Hematopoietic multipotent progenitor cell treated with erythropoietin and hydrocortisone succinate and interleukin-3 and kit ligand, for 4 days (in vitro differentiated cells): ENCODE measurements at places on chromosomes 11 and 22.

- peak; percentile 60 for DNase-seq
Measured at GRCh38 chr11:10450462-10451425, 4.3 kb upstream of the AMPD3 start.

GRCh38 chr11:129278586-129279319, 86.6 kb upstream of the ARHGAP32 start:
- DNase-seq = peak; percentile 41

DNA sequence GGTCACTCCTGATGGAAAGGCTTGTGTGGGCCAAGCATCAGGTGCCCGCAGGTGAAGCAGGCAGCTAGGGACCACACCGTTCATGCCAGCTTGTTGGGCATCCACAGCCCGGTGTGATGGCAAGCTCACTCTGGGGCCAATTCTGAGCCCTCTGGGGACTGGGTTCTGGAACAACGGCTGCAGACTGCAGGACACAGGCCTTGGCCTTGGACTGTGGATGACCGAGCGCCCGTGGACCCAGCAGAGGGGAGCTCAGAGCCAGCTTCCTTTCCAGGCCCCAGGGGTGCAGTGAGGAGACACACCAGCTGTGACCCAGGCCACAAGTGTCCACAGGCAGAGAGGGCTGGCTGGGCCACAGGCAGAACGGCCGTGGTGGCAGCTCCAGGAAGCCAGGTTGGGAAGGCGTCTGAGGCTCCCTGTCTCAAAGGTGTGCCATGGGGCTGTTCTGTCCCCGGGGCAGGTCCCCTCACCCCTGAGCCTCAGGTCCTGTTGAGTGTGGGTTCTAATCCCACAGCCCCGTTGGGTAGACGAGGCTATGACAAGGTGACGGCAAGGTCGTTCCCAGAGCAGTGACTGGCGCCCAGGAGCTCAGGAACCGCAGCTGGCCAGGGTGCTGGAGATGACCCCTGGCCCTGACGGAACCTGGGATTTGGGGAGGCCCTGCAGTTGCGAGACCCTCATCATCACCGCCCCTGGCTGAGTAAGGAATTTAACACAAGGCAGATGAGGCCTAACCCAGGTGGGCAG, 1079.4 kb downstream of the BRD1 start:
- no peak for DNase-seq

DNA sequence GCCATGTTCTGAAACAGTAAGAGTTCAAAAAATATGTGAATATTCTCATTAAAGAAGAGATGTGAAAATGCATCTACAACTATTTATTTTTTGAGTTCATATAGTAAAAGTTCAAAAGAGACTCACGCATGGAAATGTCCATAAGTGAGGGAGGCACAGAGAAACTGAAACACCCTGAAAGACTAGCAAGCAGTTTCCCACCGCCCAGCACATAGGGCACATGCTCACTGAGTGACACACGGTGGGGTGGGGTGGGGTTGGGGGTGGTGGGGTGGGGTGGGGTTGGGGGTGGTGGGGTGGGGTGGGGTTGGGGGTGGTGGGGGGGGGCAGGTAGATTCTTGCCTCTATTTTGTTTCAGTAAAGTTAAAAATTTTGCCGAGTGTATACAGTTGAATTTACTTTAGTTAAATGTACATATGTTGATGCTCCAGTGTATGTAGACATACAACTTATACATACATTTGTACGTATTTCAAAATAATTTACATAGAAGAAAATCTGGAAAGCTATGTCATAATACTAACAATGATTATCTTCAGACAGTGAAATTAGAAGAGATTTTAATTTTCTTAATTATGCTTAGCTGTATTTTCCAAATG, 6.3 kb downstream of the CCDC34 start:
- no peak for DNase-seq

DNA sequence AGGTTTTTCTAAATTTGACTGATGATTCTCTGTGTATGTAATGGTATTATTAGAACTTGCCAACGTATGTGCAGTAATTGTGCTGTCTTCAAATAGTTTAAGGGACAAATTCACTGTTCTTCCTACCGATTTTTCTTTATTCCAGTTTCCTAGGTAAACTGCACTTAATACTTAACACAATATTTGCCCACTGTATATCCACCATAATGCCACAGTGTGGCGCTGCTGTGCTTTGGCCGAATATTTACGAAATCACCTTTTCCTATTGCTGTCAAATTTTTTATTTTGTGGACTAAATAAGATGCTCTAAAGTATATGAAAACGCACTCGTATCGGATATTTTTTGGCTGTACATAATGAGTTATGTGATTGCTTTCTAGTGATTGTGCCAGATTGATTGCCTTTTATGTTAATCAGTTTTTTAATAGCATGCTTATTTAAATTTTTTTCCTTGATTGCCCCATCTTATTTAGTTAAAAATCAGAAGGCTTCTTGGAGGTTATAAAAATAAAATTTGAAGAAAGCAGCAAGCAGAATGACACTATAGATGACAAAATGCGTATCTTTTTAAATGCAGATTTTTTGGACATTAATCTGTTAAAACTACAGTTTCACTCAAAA, 10.5 kb downstream of the AASDHPPT start:
- DNase-seq = peak; percentile 77

DNA sequence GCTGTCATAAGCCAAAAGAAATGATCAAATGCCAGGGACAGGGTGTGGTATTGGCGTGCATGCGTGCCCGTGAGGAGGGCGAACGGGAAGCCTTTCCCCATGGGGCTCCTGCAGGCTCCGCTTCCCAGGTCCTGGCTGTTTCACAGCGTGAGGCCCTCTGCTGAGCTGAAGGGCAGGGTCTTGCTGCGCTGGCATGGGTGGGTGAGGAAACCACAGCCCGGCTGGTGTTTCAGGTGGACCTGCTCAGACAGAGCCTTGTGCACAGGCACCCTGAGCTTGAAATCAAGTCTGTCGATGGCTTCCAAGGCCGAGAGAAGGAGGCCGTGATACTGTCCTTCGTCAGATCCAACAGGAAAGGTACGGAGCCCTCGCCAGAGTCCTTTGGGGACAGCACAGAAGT, 31.4 kb downstream of the IGHMBP2 start:
- no peak for DNase-seq

DNA sequence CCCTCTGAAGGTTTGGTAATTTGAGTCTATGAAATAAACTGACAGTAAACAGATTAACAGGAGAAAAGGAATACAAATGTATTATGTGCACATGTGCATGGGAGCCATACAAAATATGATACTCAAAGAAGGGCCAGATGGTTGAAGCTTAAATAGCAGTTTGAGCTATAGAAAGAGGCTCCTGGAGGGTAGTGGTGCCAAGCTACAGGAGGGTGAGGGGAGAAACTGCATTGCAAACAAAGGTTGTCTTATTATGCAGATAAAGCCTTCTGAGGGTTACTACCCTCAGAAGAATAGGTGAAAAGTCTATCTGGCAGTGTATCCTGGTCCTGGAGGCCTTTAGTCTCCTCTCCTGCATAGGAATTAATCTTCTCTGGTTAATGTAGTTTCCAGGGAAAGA, 267.3 kb upstream of the MPPED2 start:
- no peak for DNase-seq

DNA sequence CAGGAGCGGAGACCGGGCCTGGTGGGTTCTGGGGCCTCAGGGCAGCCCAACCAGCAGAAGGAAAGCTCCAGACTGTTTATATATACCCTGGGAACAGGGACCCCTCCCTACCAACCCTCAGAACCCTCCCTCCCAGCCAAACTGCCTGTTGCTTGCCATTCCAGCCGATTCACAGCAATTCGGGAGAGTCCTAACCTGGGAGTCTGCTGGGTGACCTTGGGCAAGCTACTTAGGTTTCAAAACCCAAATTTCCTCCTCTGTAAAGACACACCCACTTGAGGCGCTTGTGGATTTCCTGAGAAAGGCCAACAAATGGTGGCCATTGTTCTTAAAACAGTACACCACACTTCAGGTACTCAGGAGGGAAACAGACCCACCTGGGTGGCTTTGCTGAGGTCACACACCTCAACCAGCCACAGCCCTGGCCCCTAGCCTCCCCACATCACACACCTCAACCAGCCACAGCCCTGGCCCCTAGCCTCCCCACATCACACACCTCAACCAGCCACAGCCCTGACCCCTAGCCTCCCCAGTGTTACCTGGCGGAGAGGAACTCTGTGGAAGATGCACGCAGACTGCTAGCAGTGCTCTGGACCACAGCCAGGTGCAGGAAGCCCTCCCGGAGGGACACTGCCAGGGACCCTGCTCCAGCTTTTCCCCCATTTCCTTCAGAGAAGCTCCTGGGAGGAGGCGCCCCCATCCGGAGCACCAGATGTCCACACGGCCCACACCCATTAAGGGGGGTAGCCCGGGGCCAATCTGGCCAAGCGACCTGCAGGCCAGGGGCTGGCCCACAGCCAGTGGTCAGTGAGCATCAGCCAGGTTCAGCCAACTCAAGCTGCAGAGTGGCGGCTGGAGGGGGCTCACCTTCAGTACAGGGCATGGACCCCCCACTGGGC, 6.2 kb downstream of the SHISA8 start:
- DNase-seq = peak; percentile 43

DNA sequence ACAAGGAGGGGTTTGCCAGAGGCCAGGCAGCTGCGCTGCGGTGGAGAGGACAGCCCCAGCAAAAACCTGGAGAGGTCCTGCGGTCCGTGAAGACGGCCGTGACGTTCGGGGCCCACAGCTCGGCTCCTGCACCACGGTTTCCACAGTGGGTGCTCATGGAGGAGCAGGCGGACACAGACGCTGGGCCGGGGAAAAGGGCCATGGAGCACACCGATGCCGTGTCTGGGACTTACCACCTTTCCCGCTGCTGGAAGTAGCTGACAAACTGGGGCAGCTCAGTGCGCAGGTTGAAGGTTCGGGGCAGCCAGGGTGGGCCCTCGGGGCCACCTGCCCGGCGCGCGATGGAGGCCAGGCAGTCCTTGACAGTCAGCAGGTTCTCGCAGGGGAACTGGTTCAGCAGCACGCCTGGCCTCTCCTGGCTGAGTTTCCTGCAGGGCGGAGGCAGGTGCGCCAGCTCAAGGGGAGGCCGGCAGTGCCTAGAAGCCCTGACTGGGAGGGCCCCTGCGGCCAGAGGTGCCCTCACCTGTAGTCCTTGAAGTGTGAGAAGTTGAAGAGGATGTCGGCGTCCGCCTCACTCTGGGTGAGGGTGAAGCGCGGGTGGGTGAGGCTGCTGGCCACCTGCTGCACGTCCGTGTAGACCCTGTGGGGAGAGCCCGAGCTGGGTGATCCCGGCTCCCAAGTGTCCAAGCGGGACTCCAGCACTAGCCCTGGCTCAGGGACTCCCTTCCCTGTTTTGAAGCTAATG, 12.8 kb downstream of the TTLL12 start:
- DNase-seq = no peak

GRCh38 chr11:33532720-33533385, 167.8 kb downstream of the C11orf91 start:
- DNase-seq = no peak
